ENCODE measurements at places on chromosomes 11 and 22.

- no peak for DNase-seq
Measured at GRCh38 chr11:95327273-95327948, 96.4 kb upstream of the SESN3 start.

GRCh38 chr22:48185071-48186055 lies 1422.9 kb downstream of the TBC1D22A start:
- DNase-seq: no peak

DNA sequence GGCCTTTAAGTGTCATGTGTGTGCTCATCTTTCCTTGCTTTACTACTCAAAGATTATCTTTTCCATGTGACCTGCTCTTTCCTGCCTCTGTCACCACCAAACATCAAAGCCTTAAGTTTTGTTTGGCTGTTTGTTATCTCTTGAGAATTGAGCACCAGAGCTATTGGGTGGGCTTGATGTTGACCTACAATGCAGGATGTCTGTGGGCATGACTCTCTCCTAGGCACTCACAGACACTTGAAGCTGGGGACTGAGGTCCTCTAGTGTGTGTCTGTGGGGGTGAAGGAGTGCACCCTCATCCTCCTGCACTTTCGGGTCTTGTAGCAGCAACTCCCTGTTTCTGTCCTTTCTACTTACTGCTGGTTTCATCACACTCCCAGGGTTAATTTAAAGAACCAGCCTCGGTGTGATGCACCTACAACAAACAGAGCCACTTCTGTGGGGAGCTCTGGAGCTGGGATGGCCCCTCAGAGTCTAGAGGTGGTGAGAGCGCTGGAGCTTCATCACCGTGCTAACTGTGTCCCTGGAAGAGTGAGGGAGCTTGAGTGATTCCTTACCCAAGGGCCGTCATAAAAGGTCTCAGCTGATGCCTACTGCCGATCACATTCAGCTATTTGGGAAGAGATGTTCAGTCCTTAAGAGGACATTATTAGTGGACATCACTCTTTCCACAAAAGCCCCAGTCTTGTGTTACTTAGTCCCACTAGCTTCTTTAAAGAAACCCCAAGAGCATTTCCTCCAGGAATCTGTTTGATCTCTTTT lies 56.3 kb downstream of the LRRC74B start:
- peak; percentile 4 for DNase-seq

DNA sequence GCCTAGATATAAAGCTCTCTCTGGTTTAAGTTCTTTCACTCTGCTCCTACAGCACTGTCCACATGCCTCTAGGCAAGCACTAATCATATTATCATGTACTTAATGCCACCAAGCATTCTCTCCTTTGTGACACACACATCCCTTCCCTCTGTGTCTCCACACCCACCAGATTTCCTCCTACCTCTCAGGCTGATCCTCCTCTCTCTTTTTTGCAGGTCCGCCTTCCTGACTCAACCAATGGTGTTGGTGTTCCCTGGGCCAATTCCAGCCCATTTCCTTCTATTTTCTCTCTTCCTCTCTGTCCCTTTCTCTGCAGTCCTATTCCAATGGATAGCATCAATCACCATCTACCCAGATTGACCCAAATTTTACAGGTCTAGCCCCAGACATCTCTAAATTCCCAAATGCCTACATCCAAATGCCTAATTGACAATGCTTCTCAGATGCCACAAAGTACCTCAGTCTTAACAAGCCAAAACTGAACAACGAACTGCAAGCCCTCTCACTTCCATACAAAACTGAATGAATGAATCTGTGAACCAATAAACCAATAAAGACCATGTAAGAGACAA lies 504 bp upstream of the ZNF215 start:
- peak; percentile 24 for DNase-seq

DNA sequence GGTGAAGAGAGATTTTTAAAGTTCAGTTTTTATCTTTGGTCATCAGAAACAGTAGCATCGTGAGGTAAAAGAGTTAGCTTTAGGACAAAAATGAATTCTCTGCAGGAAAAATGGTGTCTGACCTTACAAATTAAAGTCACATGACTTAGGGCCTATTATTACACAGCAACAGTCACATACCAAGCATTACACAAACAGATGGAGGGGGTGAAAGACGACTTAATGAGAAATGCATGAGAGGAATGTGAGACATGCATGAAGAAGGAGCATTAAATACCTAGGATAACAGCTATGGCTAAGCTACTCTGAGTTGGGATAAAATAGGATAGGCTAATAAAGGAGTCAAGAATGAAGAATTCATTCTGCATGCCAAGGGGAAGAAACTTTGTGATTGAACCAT lies 77.5 kb downstream of the BLID start:
- DNase-seq: peak; percentile 66

DNA sequence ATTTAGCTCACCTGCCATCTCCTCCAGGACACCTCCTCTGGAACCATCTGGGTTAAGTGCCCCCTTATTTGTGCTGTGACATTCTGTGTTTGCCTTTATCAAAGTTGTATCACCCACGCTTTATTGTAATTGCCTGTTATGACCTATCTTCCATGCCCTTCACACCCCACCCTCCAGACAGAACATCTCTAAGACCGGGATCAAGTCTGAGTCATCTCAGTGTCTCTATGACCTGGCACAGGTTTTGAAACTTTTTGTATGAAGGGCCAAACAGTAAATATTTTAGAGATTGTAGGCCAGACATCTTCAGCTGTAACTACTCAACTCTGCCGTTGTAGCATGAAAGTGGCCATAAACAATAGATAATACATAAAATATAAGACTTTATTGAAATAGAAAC lies 161.8 kb downstream of the SPON1 start:
- DNase-seq: peak; percentile 22

- no peak for DNase-seq
Measured at GRCh38 chr22:23769321-23769965, 1.7 kb upstream of the CHCHD10 start.

- no peak for DNase-seq
Measured at GRCh38 chr11:70912226-70912840, 340.0 kb downstream of the SHANK2 start.

DNA sequence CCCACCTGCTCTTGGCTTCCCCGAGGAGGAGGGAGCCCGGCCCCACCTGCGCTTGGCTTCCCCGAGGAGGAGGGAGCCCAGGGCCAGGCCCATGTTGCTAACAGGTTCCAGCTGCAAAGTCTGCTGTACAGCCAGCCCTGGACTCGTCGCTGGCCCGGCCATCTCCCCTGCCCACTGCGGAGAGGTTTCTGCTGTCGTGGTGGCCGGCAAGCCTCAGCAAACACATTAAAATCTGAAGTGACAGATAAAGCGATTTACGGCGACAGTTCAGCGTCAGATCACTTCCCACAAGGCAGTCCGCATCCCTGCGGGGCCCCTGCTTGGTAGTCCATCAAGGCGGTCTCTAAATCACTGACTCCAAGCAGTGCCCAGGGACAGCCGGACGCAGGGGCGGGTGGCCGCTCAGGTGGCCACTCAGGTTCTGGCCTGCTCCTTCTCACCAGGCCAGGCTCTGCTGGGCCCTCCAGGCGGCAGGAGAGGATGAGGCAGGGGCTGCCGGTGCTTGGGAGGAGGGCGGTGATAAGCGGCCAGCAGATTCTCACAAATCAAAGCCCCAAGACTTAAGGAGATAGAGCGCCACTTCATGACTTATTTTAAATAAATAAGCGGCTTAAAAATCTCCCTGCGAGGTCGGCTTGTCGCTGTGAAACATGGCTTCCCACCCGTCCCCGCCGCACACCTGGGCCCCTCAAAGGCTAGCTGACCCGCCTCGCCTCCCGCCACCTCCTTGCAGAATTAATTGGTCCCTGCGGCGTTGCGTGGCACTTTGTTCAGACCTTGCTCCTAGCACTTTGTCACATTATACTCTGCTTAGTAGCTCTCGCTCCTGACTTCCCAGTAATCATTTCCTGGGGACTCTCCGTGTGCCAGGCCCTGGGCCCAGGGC lies 21.1 kb downstream of the MACROD1 start:
- DNase-seq: no peak

GRCh38 chr11:70512716-70513115 lies 114.4 kb downstream of the CTTN start:
- no peak for DNase-seq

GRCh38 chr22:36197514-36198146 lies 4.0 kb downstream of the APOL4 start:
- no peak for DNase-seq

- no peak for DNase-seq
Measured at GRCh38 chr11:63991558-63991957, 5.3 kb downstream of the OTUB1 start.

GRCh38 chr22:50705851-50706351 lies 32.1 kb upstream of the ACR start:
- DNase-seq: no peak

DNA sequence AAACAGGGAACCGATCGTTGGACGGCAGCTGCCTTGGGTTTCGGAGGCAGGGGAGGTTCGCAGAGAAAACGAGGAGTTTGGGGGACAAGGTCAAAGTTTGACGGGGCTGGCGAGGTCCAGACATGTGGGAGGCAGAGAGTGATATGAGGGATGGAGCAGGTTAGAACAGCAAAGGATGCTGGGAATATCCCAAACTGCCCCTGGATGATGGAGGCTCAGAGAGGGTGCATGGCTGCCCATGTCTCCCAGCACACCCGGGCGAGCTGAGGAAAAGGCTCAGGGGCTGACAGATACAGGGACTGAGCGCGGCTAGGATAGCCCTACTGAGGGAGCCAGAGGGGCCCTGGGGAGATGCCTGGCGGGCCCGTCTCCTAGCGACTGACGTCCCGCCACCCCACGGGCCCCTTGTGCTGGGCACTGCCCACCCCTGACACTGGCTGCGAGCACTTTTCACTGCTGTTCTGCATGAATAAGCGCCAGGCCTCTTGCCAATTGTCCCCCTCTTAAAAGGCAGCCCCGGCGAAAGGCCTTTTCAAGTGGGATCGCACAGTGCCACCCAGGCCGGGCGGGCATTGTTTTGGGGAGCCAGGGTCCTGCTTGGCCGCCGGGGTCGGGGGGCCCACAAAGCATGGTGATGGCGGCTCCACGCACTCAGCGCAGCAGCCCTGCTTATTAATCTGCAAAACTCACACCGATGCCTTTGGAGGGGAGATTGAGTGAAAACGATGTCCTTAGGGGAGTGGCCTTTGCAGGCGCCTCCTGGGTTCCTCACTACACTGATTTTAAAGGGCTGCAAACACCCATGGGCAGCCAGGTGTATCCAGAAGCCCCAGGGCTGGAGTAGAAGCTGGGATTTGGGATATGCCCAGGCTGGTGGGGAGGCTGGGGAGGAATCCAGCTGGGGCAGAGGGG lies 90.0 kb upstream of the LINC01488 start:
- no peak for DNase-seq

DNA sequence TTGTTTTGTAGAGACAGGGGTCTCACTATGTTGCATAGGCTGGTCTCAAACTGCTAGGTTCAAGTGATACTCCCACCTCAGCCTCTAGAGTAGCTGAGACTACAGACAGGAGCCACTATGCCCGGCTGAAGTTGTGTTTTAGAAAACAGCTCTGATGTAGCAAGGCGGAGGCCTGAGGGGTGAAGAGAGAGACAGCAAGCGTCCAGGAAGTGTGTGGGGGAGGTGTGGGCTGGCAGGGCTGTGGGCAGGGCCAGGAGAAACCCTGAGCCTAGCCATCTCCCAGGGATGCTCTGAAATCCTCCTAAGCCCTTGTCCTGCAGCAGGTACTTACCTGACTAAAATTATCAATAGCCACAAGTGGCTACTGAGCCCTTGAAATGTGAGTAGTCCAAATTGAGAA lies 16.1 kb upstream of the RPS3 start:
- DNase-seq: no peak

GRCh38 chr11:45853332-45854219 lies 6.3 kb downstream of the CRY2 start:
- no peak for DNase-seq

DNA sequence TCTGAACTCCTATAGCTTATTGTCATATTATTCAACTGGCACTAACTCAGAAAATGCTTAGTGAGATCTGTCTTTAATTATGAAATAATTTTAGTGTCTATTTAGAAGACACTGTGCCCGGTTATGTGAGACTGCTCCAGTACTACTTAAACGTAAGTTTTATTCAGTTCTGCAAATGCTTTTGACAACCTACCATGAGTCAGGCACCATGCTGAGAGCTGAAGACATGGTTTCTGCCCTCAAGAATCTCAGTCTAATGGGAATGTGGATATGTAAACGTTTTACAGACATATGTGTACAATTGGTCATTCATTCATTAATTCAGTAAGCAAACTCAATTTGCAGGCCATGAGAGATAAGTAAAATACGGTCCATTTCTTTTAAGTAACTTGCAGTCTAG lies 40.0 kb downstream of the DCUN1D5 start:
- DNase-seq: peak; percentile 9

DNA sequence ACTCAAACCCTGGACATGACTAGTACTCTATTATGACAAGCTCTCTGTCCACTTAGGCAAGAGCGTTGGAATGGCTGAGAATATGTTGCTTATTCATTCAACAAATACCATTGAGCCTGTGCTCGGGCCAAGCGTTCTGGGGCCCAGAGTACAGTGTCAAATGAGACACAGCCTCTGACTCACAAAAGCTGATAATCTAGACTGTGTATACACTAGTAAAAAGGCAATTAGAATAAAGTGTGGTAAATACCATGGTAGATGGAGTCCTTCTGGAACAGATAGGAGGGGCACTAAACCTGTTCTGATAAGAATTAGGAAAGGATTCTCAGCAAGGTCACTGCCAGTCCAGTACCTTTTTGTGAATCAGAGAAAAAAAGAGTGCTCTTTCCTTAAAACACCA lies 24.7 kb downstream of the KCNE3 start:
- no peak for DNase-seq

- DNase-seq: no peak
Measured at GRCh38 chr11:66693356-66694055, 15.8 kb upstream of the RBM4B start.

- no peak for DNase-seq
Measured at GRCh38 chr22:50167689-50168489, 2.6 kb upstream of the PANX2 start.

DNA sequence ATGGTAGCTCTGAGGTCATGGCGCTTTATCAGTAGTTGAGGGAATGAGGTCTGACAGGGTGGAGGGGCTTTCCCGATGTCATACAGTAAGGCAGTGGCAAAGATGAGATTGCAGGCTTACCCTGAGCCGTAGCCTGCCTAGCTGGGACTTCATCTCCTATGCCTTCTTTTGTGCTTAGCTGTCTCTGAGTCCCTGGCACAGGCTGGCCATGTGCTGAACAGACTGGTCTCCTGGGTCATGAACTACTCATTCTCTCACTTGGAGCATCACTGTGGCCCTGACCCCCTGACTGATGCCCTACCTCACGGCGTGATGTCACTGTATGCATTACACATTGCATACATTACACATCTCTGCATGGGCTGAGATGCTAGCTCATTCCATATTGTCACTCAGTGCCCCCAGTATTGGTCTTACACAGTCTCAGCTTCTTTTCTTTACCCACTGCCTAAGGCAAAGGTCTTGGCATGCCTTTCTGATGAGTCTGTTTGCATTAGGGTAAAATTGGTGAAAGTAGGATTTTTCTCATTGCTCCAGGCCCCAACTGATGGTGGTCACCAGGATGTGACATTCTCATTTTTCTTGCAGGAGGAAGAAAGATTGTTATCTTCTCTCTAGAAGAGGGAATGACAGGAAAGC lies 389.4 kb upstream of the CADM1 start:
- no peak for DNase-seq

GRCh38 chr11:122241566-122241965 lies 125.6 kb upstream of the BLID start:
- no peak for DNase-seq

All from AG20443 (cell line).